NCI-H748 treated with DMSO at 0.1 percent for 48 hours (cell line): ENCODE measurements at places on chromosomes 6 and 20.

GRCh38 chr6:164099269-164099865, 684.8 kb downstream of the QKI start:
- no peak for DNase-seq

GRCh38 chr6:111939902-111940301, 66.7 kb upstream of the FYN start:
- DNase-seq: no peak

DNA sequence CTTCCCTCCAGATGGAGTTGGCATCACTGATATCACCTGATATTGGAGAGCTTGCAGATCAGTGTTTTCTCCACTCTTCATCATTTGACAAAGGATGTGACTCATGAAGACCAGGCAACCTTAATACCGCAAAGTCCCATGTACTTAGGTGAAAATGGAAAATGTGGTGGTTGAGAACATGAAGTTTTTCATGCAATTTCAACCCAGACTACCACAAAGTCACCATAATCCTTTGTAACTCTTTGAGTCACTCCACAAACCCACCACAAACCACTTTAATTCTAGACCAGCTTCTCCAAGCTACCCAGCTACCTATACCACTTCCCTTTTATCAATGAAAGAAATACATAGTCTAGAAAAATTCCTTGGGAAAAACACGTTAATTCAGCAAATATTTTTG, 7.1 kb downstream of the NHLRC1 start:
- DNase-seq: no peak

DNA sequence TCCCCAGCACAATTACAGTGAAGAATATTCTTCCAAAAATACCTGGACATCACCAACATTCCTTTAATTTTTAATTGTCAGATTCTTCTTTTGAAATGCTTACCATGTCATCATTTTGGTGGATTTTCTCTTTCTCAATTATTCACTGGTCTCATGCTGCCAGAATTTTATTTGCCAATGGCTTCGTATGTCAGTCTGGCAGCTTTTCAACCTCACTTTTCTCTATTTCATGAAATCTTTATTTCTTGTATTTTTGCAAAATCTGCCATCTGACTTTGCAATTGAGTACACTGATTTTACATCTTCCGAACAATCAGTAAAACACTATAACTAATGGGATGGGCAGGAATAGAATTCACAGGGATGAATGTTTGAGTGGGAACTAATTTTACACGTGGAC, 84.1 kb downstream of the BTBD9 start:
- no peak for DNase-seq

GRCh38 chr6:4906293-4907276, 97.3 kb downstream of the RPP40 start:
- DNase-seq: no peak

- DNase-seq: no peak
Measured at GRCh38 chr20:32071395-32072167, 19.5 kb downstream of the HCK start.

- no peak for DNase-seq
Measured at GRCh38 chr6:29887330-29887818, 55.0 kb upstream of the HLA-A start.

GRCh38 chr20:3156811-3157619, 2.6 kb downstream of the FASTKD5 start:
- no peak for DNase-seq

GRCh38 chr6:845566-845965, 152.6 kb upstream of the EXOC2 start:
- DNase-seq: no peak

DNA sequence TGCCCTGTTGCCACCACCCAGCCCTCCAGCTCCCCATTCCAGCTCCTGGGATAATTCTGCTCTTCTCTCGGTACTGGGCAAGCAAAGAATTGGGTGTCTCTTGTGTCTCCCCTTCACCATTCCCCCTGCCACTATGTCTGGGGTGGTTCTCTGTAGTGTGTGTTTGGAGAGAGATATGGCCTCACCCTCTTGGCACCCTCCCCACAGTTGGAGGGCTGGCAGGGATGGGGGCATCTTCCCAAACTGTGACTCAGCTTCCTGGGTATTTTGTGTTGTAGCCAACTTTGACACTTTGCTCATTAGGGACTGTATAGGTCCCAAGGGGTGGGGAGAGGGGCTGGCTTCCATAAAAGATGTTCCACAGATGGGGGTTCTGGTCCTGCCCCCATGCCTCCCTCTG, 1.7 kb downstream of the TNXB start:
- DNase-seq: no peak

- DNase-seq: peak; percentile 40
Measured at GRCh38 chr20:47576516-47577033, 74.9 kb downstream of the NCOA3 start.

DNA sequence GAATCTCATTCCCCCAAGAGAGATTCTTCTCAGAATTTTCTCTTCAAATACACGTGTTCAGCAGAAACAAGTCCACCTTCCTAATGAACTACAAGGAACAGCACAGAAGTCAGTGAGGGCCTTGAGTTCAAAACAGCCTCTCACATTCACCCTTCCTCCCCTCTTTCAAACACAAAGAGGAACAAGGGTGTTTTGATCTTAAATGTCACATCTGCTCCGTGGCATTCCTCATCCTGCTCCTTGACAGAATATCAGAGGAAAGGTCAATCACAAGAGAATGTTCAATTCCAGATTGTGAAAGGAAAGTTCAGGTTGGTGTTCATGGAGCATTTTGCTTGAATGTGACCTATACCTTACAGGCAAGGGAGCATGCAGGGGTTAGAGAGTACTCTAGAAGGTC, 35.6 kb upstream of the FAM210B start:
- no peak for DNase-seq

DNA sequence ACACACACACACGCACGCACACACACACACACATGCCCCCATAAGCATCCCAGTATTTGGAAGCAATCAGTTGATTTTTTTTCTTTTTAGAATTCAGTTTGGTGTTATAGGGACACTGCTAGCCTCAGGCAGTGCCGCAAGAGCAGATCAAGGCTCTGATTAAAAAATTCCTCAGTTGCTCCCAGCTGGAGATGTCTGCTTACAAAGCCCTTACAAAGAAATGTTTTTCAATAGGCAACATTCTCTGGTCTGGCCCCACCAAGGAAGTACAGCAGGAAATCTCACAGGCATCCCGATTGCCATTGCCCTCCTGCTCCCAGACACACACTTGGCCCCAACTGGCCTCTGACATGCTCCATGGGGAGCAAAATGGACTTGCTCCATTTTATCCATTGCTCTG, 22.9 kb upstream of the CD83 start:
- no peak for DNase-seq

DNA sequence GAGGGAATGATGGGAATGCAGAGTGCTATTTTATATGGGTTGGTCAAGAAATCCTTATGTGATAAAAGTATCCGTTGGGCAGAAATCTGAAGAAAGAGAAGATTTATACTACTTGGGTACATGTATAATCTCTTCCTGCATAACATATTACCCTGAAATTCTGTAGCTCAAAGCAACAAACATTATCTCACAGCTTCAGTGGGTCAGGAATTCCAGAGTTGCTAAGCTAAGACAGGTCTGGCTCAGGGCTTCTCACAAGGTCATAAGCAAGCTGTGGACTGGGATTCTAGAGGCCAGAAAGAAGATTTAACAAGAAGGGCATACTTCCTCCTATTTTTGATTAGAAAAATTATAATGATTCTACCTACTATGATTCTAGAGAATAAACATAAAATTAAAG, 172.5 kb upstream of the THEMIS start:
- DNase-seq: no peak

DNA sequence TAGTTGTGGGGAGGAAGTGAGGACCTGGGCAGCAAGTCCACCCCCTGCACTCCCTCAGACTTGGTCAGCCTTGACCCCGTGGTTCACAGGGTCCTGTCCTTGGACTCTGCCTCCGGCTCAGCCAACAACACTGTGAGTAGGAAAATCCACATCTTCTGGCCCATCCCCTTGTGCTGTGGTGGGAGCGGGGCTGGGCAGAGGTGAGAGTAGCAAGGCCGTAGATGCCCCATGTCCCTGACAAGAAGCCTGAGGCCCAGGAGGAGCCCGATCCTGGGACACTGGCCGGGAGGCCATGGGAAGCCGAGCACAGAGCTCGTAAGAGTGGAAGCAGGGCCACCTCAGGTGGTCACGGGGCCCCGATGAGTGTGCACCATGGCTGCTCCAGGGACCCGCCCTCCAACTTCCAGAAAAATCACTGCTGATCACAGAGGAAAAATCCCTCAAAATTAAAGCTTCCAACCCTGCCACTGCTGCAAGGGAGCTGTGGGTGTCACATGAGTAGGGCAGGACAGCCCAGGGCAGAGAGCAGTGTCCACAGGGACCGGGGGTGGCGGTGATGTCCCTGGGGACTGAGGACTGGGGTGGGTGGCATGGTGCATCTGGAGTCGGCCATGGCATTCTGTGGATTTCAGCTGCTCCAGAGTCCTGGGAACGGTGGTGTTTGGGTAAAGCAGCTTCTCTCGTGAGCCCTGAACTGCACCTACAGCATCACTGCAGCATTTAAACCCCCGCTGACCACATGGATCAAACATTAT, 189.4 kb downstream of the DLL1 start:
- no peak for DNase-seq

- no peak for DNase-seq
Measured at GRCh38 chr20:9180481-9181257, 111.8 kb downstream of the PLCB4 start.

DNA sequence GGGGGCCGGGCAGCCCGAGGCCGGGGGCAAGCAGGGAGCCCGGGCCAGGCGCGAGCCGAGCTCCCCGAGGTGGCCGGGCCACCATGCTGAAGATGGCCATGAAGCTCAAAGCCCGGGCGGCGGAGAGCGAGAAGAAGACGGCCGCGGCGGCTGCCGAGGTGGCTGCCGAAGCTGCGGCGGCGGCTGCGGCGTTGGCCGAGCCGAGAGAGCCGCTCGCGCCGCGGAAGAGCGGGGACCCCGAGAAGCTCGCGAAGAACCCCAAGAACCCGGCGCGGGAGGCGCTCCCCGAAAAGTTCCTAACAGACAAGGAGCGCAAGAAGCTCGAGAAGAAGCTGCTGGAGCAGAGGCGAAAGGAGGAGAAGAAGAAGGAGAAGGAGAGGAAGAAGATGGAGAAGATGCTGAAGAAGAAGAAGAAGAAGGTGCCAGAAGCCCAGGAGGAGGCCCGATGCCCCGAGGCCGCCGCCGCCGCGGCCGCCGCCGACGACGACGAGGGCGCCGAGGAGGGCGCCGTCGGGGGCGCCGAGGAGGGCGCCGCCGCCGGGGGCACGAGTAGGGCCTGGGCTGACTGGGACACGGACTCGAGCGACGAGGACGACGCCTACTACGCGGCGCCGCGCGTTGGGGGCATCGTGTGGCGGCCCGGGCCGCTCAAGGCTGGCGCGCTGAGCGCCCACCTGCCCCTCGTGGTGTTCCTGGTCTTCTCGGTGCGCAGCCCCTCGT, 37.4 kb downstream of the GNAS start:
- DNase-seq: no peak

DNA sequence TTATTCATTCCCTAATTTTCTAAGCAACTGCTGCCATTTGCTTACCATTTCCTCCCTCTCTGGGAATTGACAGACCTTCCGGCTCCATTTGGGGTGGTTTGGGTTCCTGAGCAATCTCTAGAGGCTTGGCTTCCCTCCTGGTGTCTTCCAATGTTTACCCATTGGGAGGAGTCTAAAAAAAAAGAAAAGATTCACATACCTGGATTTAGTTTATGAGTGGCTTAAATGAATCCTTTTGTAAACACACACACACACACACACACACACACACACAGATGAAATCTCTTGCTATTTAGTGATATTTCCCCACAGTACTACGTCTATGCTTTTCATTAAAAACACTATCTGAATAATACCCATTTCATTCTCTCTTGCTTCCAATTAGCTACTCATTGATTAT, 48.3 kb upstream of the TRAF3IP2 start:
- peak; percentile 57 for DNase-seq

DNA sequence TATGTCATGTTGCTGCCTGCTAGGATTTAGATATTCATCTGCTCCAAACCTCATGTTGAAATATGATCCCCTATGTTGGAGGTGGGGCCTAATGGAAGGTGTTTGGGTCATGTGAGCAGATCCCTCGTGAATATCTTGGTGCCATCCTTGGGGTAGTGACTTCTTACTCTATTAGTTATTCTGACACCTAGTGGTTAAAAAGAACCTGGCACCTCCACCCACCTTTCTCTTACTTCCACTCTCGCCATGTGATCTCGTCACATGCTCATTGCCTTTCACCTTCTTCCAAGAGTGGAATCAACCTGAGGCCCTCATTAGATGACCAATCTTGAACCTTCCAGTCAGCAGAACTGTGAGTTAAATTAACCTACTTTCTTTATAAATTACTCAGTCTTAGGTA, 549.4 kb upstream of the SYNCRIP start:
- peak; percentile 25 for DNase-seq

DNA sequence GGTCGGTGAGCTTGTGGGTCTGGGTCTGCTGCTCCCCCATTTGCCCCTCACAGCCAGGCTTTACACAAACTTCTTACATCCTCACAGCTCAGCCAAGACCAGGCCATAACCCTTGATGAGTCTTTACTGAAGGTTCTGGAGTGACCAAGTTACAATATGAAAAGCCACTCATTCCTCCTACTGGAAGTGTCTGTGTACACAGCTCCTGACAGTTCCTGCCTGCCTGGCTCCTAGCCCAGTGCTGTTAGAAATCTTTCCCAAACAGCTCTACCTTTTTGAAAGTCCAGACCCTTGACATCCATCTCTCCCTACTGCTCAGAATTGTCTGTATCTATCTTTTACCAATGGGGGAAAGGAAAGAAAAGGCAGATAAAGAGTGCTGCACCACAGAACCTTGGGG, 106.9 kb downstream of the PAX1 start:
- DNase-seq: no peak

DNA sequence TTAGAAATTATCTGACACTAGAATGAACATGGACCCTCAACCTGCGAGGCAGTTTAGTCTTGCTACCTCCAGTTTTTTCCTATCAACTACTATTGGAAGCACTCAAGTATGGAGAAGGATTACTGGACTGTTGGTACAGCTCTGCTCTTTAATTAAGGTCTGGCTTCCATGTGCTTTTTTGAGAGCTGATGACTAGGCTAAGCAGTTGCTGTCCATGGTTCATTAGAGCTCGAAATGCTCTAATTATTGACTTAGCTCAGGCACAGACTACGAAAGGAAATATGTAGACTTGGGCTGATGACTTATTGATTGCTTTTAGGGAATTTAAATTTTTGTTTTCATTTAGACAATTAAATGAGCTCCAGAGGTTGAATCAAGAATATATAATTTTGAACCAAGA, 1281.6 kb downstream of the HACE1 start:
- no peak for DNase-seq

DNA sequence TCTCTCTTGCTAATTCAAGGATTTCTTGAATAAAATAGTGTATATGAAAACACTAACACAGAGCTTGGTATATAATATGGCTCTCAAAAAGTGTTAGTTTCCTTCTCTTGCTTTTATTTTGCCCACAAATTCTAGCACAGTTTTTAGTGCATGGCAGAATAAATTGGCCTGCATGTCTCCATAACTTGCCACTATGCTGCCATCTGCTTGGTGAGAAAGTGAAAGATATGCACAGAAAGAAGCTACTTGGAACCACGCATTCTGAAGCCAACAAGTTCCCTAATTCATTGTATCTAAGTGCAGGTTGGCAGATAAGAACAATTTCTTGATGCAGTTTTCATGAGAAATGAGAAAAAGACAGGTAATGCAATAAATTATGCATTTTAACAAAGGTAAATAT, 101.2 kb downstream of the EPHA7 start:
- no peak for DNase-seq

GRCh38 chr6:42292004-42292740, 74.5 kb upstream of the MRPS10 start:
- no peak for DNase-seq
